GM13977 (cell line): ENCODE measurements at places on chromosomes 1 and 21.

- DNase-seq: peak; percentile 27
Observed at GRCh38 chr1:50610563-50610962, 187.3 kb upstream of the DMRTA2 start.

GRCh38 chr1:109877317-109877771, 33.3 kb upstream of the CSF1 start:
- DNase-seq: no peak

DNA sequence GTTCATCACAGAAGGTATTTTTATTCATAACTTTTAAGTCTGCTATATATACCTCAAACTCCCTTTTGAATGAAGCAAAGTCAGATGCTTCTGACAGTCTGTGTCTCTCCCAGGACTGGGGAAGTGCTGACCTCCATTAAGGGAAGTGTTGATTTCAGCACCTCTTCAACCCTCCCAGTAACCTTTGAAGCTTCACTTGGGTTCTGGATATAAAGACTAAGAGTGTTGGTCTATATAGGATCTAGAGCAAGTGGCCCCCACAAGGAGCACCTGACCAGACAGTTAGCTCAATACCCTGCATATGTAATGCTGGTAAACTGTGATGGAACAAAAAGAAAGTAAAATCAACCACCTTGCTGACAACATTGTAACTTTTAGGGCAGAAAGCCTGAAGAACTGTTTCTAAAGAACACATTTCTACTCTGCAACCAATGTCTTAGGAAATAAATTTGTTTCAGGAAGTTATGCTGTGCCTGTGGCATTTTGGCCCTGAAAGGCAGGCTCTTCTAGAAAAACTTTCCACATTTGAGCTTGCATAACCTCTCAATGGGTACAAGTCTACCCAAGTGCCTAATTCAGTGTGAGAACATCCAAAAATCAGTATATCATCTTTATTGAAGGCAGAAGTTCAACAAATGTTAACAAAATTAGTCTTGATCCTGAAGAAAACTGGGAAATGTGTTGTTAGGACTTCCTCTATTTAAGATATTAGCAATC, 865 bp upstream of the PTPN22 start:
- no peak for DNase-seq

- DNase-seq: no peak
Observed at GRCh38 chr1:162003830-162004215, 19.8 kb downstream of the OLFML2B start.

GRCh38 chr21:45130324-45130774, 56.0 kb downstream of the ADARB1 start:
- DNase-seq: no peak

GRCh38 chr1:229048896-229049295, 222.0 kb upstream of the RAB4A start:
- no peak for DNase-seq

DNA sequence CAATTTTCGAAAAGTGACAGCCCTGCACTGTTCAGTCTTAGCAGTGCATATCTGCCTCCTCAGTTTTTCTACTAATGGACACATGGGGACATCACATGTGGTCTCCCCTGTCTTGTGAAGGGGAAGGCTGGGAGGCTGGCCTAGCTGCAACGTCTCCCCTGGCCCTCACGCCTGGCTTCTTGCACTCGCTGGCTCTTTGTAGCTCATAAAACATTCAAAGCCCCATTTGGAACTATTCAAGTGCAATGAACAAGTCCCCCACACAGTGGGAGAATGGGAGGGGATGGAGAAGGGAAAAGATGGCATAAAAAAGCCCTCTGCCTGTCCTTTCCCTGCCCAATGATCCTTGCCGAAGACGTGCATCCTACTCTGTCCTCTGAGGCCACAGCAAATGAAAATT, 73.6 kb downstream of the PGBD5 start:
- no peak for DNase-seq

- DNase-seq: no peak
Observed at GRCh38 chr1:209748620-209749019, 7.2 kb upstream of the TRAF3IP3 start.

- no peak for DNase-seq
Observed at GRCh38 chr1:64490213-64490818, 20.4 kb downstream of the CACHD1 start.

GRCh38 chr1:198741744-198742143, 102.9 kb downstream of the PTPRC start:
- DNase-seq: no peak

DNA sequence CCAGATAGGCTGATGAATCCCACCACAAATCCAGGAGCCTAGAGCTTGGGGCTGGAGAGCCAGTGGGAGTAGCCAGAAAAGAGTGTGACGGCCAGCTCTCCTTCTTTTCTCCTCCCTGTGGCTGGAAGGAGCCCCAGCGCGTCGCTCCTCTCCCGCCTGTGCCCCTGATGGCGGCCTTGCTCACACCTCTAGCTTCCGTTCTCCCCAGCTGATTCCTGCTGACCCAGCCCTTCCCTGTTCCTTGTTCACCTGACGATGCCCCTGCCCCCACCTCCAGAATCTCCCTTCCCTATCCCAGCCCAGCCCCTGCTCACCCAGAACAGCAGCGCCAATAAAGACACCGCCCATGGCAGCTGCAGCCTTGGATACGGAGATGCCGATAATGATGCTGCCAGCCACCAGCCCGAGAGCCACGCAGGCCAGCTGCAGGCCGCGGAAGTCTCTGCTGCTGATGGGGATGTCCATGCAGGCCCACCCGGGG, 656 bp downstream of the KNCN start:
- no peak for DNase-seq

- DNase-seq: no peak
Observed at GRCh38 chr21:36200081-36200561, 43.5 kb downstream of the DOP1B start.

DNA sequence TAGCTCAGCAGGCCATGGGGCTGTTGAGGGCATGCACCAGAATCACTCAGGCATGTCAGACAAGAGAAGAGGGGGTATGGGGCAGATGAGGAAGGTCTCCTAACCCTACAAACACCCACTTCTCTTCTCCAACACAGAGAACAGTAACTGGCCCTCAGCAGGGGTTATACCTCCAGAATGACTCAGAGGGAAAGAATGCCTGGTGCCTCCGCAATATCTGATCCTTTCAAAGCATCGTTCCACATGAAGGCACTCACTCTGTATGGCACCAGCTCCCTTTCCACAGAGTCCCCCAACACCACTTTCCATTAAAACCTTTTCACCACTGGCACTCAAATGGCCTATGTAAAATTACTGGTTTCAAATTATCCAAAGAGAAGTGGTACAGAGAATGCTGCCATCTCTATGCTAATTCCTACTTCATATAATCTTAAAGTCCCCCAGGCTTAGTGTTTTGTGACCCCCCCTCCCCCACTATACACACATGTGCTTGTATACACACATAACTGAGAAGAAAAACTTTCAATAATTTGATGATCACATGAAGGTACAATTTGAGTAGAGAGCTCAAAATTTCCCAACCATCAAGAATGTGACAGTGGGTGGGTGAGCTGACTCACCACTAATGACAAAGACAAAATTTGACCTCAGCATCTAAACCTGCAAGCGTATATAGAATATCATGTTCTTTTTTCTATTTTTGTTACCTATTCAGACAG, 91.5 kb downstream of the SIPA1L2 start:
- DNase-seq: no peak

DNA sequence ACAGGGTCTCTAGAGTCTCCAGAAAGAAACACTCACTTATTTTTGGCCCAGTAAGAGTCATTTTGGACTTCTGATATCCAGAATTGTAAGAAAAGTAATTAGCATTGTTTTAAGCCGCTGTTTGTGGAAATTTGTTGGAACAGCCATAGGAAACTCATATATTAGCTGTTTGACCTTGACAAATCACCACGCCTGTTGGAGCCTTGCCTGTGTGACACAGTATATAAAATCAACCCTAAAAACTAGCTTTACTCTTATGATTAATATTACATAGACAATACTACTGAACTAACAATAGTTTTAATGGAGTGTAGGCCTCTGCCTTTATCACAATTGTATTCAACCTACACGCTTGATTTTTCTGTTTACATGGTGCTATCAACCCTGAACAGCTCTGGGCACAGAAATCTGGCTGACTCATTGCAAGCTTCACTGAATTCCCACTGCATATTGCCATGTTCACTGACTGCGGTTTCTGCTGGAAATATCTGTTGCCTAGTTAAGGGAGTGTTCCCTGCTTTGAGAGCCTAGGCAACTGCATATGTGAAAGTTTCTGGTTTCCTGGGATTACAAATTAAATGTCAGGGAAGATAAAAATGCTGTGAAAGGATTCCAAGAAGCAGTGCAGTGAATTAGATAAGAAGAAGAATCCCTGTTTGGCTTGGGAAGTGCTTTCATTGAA, 419.5 kb upstream of the DEPDC1 start:
- DNase-seq: no peak

DNA sequence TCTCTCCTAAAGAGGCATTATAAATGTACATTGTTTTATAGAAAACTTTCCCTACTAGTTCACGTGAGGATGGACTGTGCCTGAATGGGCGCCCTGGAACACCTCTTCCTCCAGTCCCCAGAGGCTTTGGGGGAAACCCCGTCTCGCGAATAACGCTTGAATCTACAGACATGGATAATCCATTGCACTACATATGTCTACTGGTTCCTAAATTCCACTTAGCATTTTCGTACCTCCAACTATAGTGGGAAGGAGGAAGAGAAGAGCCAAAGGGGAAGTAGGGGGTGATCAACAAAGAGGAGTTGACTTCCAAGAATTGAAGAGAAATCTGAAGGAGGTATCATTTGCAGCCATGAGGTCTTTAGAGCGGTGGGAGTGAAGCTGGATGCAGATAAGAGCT, 11.1 kb downstream of the BARHL2 start:
- DNase-seq: no peak

- peak; percentile 44 for DNase-seq
Observed at GRCh38 chr1:236141447-236142252, 689 bp upstream of the GPR137B start.

DNA sequence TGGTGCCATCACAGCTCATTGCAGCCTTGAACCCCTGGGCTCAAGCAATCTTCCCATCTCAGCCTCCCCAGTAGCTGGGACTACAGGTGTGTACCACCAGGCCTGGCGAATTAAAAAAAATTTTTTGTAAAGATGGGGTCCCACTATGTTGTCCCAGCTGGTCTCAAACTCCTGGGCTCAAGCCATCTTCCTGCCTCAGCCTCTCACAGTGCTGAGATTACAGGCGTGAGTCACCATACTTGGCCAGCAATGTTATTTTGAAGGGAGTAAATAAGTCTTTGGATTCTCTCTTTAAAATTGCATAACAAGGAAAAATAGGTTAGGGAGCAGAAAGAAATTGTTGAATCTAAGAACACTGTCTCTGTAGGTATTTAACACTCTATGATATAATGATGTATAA, 111.3 kb downstream of the RPS6KC1 start:
- no peak for DNase-seq

DNA sequence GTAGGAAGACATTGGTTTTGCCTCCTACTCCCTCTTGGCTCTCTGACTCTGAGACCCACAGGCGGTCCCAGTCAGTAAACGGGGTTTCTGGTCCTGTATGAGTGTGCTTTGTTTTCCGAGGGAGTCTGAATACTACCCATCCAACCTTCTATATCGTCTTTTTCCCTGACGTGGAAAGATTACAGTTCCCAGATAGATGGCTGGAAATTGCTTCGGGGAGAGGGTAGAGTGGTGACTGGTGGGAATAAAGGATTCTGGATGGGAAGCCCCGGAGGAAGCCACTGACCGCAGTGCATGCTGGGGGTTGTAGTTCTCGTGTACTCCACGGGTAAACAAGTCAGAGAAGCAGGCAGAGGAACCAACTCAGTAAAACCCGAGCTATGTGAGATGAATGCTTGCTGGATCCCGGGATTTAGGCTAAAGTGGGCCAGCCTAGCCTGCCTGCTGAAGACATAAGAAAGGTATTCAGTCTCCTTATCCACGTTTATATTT, 66.2 kb upstream of the IRF2BP2 start:
- peak; percentile 69 for DNase-seq

DNA sequence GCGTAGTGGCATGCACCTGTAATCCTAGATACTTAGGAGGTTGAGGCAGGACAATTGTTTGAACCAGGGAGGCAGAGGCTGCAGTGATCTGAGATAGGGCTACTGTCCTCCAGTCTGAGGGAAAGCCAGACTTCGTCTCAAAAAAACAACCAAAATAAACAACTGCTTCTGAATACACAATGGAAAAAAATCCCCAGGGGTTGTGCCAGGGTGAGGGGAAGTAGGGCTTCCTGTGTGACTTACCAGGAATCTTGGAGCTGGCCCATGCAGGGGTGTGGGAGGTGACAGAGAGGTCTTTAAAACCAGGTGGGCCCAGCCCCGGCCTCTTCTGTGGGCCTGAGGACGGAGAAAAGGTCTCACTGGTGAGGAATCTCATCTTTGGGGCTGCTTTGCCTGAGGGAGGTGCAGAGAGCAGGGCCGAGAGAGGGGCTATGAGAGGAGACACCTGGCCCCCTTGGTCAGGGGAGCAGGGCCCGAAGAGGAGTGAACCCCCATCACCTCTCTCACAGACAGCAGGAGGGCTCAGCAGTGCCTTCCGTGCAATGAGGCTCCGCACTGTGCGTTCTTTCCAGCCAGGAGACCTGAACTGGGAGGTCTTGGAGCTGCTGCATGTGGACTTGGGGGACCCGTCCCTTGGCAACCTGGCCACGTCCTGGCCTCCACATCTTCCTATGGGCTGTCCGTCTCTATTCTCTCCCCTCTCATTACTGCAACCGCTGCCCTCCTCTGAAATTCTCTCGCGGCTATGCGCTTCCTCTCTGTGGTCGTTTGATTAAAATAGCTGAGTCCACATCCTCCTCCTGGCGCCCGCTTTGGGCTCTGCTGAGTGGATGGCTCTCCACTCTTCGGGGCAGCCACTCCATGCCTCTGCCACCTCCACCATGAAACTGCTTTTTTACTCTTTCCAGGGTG, 10.7 kb downstream of the PLA2G5 start:
- peak; percentile 36 for DNase-seq

DNA sequence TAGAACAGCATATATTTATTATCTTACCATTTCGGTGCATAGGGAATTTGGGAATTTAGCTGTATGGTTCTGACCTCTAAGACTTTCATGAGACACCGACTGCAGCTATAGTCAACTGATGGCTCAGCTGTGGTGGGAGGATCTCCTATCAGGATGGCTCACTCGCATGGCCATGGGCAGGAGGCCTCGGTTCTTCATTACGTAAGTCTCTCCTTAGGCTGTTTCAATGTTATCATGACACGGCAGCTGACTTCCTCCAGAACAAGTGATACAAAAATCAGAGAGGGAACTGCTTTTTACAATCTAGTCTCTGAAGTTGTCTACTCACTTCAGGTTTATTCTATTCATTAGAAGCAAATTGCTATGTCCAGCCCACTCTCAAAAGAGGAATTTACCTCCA, 13.3 kb upstream of the CAPN8 start:
- no peak for DNase-seq

GRCh38 chr1:155017041-155017945, 14.7 kb downstream of the ZBTB7B start:
- peak; percentile 89 for DNase-seq

DNA sequence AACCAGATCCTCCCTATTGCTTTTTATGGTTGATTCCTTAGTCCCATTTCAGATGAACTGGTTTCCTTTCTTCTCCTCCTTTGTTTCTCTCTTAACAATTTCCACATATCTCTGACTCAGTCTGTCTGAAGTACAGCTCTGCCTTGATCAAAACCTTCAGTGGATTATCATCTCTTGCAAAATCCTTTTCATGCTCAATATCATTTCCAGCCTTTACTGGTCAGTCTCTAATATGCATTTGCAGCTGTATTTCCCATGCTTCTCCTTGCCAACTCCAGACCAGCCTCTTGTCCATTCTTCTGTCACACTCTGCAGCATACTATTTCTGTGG, 72.2 kb downstream of the SNX7 start:
- no peak for DNase-seq
